ENCODE measurements at places on chromosomes 1 and 21.

DNA sequence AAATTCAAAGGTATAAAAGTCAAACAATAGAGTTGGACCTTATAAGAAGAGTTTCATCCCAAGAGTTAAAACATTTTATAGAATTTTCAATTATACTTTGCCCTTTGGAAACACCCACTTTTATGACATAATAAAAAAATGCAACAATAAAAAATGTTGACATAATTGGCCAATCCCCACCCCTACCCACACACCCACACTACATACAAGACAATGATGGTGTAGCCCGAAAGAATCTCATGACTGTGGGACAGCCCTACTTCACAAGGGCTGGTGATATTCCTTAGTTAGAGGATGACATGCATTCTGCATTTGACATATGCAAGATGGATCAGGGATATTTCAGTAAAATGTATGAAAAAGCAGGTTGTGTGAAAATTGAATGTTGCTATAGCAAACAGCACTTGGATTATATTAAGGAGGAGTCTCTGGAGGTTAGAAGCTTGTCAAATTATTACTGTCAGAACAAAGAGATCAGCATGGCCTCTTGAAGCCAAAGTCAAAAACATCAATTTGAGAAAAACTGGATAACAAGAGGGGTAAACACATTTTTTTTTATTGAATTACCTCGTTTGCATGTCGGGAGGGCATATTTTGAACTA lies 133.0 kb upstream of the SAMSN1 start:
- DNase-seq = no peak

DNA sequence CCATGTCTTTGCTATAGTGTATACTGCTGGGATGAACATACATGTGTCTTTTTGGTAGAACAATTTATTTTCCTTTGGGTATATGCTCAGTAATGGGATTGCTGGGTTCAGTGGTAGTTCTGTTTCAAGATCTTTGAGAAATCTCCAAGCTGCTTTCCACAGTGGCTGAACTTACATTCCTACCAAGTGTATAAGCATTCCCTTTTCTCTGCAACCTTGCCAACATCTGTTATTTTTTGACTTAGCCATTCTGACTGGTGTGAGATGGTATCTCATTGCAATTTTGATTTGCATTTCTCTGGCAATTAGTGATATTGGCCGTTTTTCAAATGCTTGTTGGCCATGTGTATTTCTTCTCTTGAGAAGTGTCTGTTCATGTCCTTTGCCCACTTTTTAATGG lies 37.5 kb upstream of the ANGPTL1 start:
- DNase-seq = no peak

DNA sequence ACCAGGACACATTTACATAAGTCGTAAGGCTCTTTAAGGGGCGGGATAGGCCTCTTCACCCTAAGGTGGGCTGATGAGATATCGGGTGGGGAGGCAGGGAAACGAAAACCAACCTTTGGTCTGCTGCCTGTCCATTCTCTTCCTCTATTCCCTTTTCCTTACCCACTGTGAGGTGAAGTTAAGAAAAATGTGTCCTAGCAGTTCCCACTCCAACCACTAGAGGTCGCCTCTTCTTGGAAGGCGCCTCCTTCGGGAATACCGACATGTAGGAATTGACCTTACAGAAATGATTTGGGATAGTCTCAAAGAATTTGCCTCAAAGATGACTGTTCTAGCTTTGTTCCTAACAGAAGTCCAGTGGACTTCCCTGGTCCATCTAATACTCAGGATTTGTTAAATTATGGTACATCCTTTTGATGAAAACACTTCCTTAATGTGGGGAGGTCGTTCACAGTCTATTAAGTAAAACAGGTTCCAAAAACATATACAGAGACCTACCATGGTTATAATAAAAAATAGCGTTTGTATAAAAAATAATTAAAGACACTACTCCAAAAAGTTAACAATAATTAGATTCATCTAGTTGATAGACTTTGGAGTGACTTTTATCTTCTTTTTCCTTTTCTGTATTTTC lies 14.1 kb downstream of the AZIN2 start:
- DNase-seq = no peak

- DNase-seq = no peak
These were observed 645.0 kb downstream of the PTPRC start for GRCh38 chr1:199283794-199284193.

- DNase-seq = no peak
These were observed 116.5 kb downstream of the TBX15 start for GRCh38 chr1:118871582-118872171.

GRCh38 chr1:33408093-33408436 lies 22.8 kb downstream of the PHC2 start:
- no peak for DNase-seq

DNA sequence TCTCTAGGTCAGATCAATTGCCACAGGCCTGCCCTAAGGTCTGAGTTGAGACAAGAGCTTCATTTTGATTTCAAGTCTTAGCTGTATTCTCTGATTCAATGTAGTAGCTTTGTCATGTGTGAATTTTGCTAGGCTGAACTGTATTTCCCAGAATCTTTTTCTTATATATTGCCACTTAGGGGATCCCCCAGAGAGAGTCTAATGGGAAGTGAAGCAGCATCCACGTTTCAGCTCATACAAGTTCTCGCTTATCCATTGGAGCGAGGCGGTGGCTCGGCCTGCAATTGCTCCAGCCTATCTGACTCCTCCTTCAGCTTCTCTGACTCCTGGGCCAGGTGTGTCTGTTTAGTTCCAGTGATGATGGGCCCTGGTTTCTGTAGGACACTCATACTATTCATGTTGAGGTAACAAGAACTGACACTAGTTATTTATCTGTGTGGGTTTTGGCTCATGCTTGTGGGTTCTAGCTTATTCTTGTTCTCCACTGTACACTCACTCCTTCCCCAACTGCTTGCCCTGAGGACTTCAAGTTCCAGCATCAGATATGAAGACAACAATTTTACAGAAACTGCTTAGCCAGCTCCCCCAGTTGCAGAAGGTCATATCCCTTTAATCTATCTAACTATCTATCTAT lies 48.2 kb downstream of the TBX19 start:
- DNase-seq = no peak

DNA sequence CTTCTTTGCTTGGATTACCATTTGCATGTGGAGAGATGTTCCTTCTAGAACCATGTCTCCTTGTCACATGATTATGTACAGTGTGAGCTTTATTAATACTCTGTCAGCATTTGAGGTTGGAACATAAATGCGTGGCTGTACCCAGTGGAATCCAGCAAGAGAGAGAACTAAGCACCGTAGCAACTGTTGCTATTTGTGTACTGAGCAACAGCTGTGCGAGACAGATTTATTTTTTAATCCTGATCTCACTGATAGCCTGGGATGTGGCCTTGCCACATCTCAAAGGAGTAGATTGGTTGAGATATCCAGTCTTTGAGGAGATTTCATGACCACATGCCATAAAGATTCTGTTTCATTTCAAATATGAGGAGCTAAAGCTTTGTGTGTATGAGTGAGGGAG lies 43.4 kb downstream of the KIF1B start:
- no peak for DNase-seq

GRCh38 chr1:219465212-219466093 lies 147.5 kb downstream of the ZC3H11B start:
- DNase-seq = no peak

- DNase-seq = no peak
These were observed 12.7 kb downstream of the PAX7 start for GRCh38 chr1:18643154-18644012.

GRCh38 chr1:200178340-200178739 lies 150.8 kb downstream of the NR5A2 start:
- DNase-seq = no peak

GRCh38 chr1:31112266-31112935 lies 46.9 kb upstream of the PUM1 start:
- no peak for DNase-seq

- no peak for DNase-seq
These were observed 130.3 kb upstream of the DPYD start for GRCh38 chr1:98051065-98051675.

DNA sequence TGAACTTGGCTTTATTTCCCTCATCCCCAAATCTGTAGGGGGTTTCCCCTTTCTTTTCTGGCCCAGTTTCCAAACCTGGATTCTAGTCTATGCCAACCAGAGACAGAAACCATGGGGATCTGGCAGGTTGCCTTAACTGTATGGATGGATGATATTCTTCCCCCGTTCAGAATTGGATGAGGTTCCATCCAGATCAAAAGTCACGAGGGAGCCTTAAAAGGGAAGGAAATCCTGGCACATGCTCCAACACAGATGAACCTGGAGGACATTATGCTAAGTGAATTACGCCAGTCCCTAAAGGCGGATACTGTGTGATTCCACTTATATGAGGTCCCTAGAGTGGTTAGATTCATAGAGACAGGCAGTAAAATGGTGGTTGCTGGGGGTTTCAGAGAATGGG lies 124.4 kb downstream of the HUNK start:
- DNase-seq = no peak

DNA sequence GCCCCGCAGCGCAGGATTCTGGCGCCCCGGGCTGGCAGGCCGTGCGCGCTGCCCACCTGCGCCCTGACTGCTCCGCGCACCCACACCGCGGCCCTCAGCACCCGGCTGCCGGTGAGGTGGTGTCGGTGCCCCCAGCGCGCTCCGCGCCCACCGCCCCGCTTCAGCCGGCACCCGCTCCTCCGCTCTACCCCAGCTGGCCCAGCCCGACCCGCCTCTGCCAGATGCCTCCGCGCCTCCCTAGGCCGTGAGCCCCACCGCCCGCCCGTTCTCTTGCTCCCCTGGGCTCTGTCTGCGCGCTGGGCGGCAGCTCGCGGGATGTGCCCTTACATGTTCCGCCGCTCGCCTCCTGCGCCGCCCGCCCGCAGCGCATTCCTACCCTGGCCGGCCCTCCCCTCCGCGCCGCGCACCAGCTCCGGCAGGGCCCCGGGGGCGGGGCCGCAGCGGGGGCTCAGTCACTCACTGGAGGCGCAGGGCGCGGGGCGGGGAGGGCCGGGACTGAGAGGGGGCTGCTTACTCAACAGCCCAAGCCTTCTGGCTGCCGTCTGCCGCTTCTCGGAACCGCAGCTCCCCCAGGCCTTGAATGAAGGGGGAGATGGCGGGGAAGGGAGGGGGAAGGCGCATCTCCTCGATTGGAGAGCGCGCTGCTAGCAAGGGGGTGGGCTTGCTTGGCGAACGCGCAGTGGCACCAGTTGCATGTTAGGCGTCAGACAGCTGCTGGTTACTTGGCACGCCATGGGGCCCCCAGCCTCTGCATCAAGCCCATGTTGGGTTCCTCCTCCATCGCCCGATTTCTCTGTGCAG lies at the start of gene PHLDA3:
Gene PHLDA3, minus strand, starts transcription at position 345 of the 801 bp plus-strand sequence. CDS start 402 bp downstream, outside the sequence.
- no peak for DNase-seq

- DNase-seq = no peak
These were observed 15.4 kb upstream of the LYST start for GRCh38 chr1:235881930-235882700.

- no peak for DNase-seq
These were observed 220.3 kb downstream of the PLPP3 start for GRCh38 chr1:56359056-56359455.

GRCh38 chr1:168135921-168136708 lies 615 bp downstream of the GPR161 start:
- no peak for DNase-seq

GRCh38 chr1:23196627-23197328 lies 20.5 kb downstream of the HTR1D start:
- no peak for DNase-seq

- DNase-seq = no peak
These were observed 43.0 kb upstream of the RXRG start for GRCh38 chr1:165487921-165488320.

- no peak for DNase-seq
These were observed 25.3 kb downstream of the DSTYK start for GRCh38 chr1:205186191-205186590.

DNA sequence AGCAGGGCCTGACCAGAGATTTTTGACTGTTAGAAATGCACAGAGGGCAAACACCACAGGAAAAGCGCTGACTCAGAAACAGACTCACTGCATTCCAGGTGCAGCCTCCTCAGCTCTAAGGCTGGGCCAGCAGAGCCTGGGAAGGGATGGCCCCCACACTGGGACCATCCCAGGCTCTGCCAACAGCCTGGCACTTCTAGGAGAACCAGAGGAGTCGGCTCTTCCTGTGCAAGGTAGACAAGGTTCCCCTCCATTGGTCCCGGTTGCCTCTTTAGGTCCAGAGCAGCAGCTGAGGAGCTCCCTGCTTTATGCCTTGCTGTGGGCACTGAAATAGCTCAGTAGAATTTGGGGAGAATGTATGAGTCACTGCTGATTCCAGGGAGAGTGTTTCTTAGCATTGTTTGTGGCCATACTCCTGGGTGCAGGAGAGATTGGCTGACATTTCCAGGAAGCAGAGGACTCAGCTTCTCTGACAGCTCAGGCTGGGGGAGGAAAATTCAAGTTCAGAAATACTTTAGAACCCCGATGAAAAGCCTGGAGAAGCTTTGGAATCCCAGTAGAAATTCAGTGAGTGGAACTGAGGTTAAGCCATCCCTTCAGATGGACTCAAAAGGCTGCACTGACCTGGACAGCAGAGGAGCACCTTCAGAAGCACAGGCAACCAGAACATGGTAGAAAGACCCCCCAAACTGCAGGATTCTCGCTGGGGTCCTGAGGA lies 19.7 kb downstream of the PRAMEF1 start:
- no peak for DNase-seq

DNA sequence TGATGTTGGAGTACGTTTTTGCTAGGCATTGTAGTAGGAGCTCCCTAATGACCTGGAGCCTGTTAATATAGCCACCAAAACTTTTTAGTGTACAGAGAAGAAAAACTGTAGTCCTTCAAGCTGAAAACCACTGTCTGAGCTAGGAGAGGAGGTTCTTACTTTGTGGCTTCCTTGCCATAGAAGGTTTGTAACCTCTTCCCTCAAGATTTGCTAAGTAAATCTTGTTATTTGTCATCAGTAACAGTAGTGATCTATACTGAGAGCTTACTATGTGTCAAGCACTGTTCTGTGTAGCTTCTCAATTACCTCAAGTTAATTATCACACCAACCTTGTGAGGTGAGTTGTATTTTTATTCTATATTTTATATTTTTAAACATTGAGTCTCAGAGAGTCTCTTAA lies 21.2 kb upstream of the LRRC8C start:
- DNase-seq = no peak

DNA sequence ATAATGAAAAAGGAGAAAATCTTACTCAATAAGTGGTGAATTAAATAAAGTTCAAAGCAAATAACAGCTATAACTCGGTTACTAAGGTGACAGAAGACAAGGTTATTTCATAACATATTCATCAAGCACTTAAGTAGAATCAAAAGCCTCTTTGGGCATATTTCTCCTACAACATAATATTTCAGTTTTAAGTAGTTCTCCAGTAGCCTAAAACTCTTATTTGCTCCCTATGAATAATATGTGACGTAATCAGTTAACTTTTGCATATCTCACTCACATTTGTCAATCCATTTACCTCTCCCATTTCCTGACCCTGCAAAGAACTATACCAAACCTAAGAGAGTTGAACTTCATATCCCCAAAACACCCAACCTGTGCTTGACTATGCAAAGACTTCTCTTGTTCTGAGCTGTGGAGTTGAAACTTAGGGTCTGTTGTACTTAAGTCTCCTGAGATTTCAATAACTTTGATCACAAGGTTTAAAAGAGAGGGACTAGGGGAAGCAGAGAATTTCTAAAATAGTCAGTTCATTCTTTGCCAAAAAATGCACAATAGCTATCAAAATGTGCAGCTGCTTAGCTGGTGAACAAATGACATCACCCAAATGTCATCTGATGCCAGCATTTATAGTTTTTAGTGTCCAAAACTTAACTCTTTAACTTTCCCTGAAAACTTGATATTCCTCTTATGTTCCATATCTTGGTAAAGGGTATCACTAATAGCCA lies 37.2 kb downstream of the TTLL7 start:
- no peak for DNase-seq
